Frontal cortex (tissue), 4 donors: ENCODE measurements at places on chromosomes 2 and 18. TPM values are rescaled to one million over a fixed set of nuclear protein-coding genes. Genes with fewer than 3 reads are reported as not detected.

C2orf72 gene
- total RNA-seq, result 27.7 TPM

GNLY gene
- not detected for total RNA-seq

NCL gene
- total RNA-seq, result 137 TPM

TXNDC2 gene
- total RNA-seq, result not detected

FOSL2 gene
- 20.0 TPM for total RNA-seq

SLC19A3 gene
- total RNA-seq, result 2.0 TPM

WDR33 gene
- 74.6 TPM for total RNA-seq

ADCY3 gene
- total RNA-seq, result 23.2 TPM

HOXD3 gene
- not detected for total RNA-seq

PSMA8 gene
- total RNA-seq, result not detected

HOXD9 gene
- not detected for total RNA-seq

KIF1A gene
- total RNA-seq, result 146 TPM

ACAA2 gene
- 23.2 TPM for total RNA-seq

STAT1 gene
- total RNA-seq, result 20.8 TPM

G6PC2 gene
- total RNA-seq, result not detected
